PC-3 (cell line): ENCODE measurements at places on chromosomes 3 and 15. TPM values are rescaled to one million over a fixed set of nuclear protein-coding genes. Genes with fewer than 3 reads are reported as not detected.

GRCh38 chr3:59267021-59267420, 217.2 kb upstream of the CFAP20DC start:
- peaks cover 11% of the 10 kb centered on the region; the same call in 1 of the 2 replicates for H3K4me1 ChIP-seq
- no peaks in the 10 kb centered on the region for H3K27me3 ChIP-seq
- no peaks in the 10 kb centered on the region for H3K36me3 ChIP-seq
- H3K27ac ChIP-seq = peak overlapping the region; percentile 64
- H3K4me3 ChIP-seq = no peak overlapping the region
- no peak for DNase-seq

GRCh38 chr3:114565216-114565615, 271.4 kb downstream of the TIGIT start:
- no peaks in the 10 kb centered on the region for H3K27me3 ChIP-seq
- no peak overlapping the region for H3K27ac ChIP-seq
- DNase-seq = no peak
- no peak overlapping the region for H3K4me3 ChIP-seq
- no peaks in the 10 kb centered on the region for H3K36me3 ChIP-seq
- no peaks in the 10 kb centered on the region for H3K4me1 ChIP-seq

DNA sequence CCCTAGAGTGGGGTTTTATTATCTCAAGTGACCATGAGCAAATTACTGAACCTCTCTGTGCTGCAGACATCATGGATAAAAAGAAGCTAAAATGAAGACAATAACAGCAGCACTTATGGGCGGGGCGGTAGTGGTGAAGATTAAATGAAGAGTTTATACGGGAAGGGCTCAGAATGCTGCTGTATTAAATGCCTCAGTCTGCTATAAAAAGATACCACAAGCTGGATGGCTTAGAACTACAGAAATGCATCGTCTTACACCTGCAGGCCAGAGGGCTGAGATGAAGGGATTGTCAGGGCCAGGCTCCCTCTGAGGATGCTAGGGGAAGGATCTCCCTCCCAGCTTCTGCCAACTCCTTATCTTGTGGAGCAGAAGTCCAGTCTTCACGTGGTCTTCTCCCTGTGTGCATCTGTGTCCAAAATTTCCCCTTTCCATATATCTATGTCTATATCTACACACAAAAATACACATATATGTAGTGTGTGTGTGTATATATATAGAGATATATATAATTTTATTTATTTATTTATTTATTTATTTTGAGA, 2.9 kb downstream of the ALG1L2 start:
- DNase-seq = no peak
- H3K36me3 ChIP-seq = no peaks in the 10 kb centered on the region
- H3K4me3 ChIP-seq = no peak overlapping the region
- no peak overlapping the region for H3K27ac ChIP-seq
- H3K4me1 ChIP-seq = no peaks in the 10 kb centered on the region

GRCh38 chr3:134611516-134611915, 39.3 kb downstream of the KY start:
- H3K4me3 ChIP-seq = no peak overlapping the region
- no peaks in the 10 kb centered on the region for H3K4me1 ChIP-seq
- DNase-seq = no peak
- H3K36me3 ChIP-seq = no peaks in the 10 kb centered on the region
- peaks cover 13% of the 10 kb centered on the region; the same call in 1 of the 2 replicates for H3K27me3 ChIP-seq
- no peak overlapping the region for H3K27ac ChIP-seq

DNA sequence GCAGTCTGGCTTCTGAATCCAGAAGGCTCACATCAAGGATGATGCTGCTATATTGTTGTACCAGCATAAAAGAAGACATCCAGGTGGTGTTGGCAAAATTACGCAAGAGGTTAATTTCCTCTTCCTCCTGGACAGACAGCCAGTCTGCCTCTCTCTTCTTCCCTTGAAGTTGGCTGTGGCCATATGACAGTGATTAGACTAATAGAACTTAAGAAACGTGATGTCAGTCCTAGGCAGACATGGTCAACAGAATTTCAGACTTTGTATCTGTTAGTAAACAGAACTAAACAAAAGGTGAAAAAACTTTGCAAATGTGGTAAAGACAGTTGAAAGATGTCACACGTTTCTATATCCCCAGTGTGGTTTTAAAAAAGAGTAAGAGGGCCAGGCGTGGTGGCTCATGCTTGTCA, 465.2 kb upstream of the NR2F2 start:
- DNase-seq = no peak
- H3K4me3 ChIP-seq = no peak overlapping the region
- H3K27ac ChIP-seq = no peak overlapping the region
- no peaks in the 10 kb centered on the region for H3K36me3 ChIP-seq
- H3K27me3 ChIP-seq = no peaks in the 10 kb centered on the region

DNA sequence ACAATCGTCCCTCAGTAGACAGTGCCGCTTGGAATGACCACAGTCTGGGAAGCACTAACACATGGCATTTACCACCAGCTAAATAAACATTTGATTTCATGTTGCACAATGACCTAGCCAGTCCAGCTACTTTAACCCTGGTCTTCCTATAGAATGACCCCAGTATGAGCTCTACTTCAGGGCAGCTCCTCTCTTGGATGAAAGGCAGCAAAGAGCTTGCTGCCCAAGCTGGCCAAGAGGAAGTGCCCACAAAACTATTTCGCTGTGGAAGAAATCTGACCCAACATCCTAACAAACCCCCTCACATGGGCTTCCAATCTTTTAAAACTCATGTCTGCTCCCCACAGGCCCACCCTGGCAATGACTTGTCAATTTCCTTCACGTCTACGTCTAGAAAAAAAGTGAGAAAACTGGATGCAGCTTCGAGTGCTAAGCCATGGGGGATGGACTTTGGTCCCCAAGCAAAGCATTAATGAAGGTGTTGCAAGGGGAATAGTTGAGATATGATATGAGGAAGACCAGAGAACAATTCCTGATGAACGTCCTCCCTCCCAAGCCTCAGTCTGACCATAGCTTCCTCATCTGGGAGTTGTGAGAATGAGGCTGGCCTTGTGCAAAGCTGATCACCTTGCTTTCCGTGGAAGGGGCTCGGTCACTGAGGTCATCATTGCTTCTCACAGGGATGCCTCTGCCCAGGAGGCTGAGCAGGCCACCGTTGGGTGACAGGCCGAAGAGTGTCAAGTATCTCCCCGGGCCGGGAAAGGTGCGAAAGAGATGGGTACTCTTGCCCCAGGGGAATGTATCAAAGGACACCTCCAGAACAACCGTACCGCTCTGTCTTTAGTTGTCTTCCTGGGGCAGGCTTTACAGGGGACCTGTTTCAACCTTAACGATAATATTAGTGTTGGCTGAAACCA, 964 bp downstream of the SLC25A20 start:
- H3K36me3 ChIP-seq = no peaks in the 10 kb centered on the region
- H3K4me1 ChIP-seq = peaks cover 11% of the 10 kb centered on the region
- peak; percentile 32 for DNase-seq

DNA sequence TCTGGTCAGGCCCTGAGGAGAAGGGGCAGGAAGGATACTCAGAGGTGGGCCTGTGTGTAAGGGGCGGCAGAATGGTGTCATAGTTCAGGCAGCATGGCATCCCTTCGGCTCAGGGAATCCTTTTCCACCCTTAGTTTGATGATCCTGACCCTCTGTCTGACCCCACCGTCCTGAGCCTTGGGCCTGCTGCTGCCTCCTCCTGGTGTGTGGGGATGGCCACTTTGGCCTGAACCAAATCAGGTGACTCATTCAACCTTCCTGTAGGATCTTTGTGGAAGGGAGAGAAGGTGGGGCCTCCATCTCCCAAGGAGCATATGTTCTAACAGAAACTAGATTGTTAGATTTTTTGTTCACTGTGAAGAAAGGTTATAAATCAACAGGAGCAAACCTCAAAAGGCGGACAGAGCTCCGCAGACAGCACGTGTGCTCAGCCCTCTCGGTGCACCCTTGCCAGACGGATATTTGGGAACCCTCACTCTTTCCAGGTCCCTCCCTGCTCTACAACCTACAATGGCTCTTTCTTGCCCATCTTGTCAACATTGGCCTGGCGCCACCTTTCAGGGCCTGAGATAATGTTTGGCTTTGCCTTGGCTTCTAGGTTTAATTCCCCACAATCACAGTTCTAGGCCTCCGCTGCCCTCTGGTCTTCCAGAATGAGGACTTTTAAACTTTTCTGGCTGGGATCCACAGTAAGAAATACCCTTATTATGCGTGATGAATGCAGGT, 21.7 kb downstream of the THSD4 start:
- H3K4me3 ChIP-seq = no peak overlapping the region
- peak overlapping the region; percentile 83 for H3K27ac ChIP-seq
- H3K4me1 ChIP-seq = peaks cover 27% of the 10 kb centered on the region

DNA sequence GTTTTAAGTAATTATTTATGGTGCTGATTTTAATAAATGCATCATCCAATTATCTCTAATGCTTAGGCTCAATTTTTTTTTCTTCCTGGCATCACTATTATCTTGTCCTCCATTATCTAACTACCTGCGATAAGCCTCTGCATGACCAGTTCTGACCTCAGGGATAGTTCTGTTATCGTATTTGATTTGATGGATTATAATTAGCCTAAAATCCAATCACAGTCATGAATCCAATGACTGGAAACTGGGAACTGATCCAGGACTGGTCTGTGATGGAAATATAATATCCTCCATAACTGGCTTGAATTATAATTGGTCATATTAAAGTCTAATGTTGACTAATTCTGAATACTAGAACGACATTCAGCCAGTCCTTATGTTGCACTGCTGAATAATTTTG, 1.1 kb downstream of the MYH15 start:
- peaks cover 6% of the 10 kb centered on the region; the same call in 1 of the 2 replicates for H3K4me1 ChIP-seq
- no peak for DNase-seq
- no peak overlapping the region for H3K27ac ChIP-seq
- H3K4me3 ChIP-seq = no peak overlapping the region
- no peaks in the 10 kb centered on the region for H3K27me3 ChIP-seq

DNA sequence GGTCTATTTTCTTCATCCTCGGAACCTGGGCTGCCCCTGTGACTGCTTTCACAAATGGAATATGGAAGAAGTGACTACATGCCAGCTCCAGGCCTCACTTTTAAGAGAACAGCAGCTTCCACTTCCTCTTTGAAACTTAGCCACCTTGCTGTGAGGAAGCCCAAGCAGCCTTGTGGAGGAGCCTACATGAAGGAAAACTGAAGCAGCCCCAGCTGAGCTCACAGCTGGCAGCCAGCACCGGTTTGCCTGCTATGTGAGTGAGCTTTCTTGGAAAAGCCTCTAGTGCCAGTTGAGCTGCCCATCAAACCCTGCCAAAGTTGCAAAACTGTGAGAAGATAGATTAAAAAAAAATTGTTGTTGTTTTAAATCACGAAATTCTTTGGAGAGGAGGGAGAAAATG, 498.0 kb upstream of the PROK2 start:
- no peaks in the 10 kb centered on the region for H3K36me3 ChIP-seq
- no peak for DNase-seq
- H3K27ac ChIP-seq = no peak overlapping the region
- peaks cover 45% of the 10 kb centered on the region for H3K27me3 ChIP-seq

The CPA3 gene
- not detected in 2 replicates for total RNA-seq

- no peaks in the 10 kb centered on the region for H3K27me3 ChIP-seq
- H3K4me3 ChIP-seq = no peak overlapping the region
- H3K36me3 ChIP-seq = peaks cover 64% of the 10 kb centered on the region
- peaks cover 49% of the 10 kb centered on the region for H3K4me1 ChIP-seq
- DNase-seq = no peak
- H3K27ac ChIP-seq = no peak overlapping the region
These were observed 23.3 kb downstream of the TGFBR2 start for GRCh38 chr3:30629746-30630145.

The TEX9 gene
- 2.4 and 3.3 TPM in 2 replicates for total RNA-seq

DNA sequence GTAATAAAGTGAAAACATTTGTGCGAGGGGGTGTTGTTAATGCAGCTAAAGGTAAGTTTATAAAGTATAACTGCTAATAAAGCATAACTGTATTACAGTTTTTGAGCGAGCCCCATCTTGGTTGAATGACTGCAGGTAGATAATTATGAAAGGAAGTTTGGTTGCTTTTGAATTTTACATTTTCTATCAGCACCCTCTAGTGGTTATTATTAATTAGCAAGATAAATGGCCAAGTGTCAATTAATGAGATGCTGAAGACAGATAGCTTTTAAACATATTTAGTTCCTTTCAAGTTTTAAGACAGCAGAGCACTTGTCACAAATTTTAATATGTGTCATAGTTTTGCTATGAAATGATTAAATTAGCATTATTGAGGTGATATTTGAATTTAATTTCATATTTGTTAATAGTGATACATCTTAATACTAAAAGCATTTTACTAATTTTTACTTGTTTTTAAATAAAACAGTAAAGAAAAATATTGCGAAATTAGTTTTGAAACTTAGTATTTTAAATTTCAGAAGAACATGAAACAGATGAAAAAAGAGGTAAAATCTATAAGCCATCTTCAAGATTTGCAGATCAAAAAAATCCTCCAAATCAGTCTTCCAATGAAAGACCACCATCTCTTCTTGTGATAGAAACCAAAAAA, 15.1 kb downstream of the U2SURP start:
- no peaks in the 10 kb centered on the region for H3K4me1 ChIP-seq
- H3K36me3 ChIP-seq = peaks cover 58% of the 10 kb centered on the region
- H3K27ac ChIP-seq = no peak overlapping the region
- H3K27me3 ChIP-seq = no peaks in the 10 kb centered on the region
- H3K4me3 ChIP-seq = no peak overlapping the region
- DNase-seq = peak; percentile 47

- H3K27ac ChIP-seq = no peak overlapping the region
- no peaks in the 10 kb centered on the region for H3K4me1 ChIP-seq
- peaks cover 55% of the 10 kb centered on the region for H3K36me3 ChIP-seq
- no peak for DNase-seq
- H3K4me3 ChIP-seq = no peak overlapping the region
These were observed 23.0 kb upstream of the VPS39 start for GRCh38 chr15:42231088-42231487.

The TTLL13 gene
- total RNA-seq = not detected in 2 replicates

DNA sequence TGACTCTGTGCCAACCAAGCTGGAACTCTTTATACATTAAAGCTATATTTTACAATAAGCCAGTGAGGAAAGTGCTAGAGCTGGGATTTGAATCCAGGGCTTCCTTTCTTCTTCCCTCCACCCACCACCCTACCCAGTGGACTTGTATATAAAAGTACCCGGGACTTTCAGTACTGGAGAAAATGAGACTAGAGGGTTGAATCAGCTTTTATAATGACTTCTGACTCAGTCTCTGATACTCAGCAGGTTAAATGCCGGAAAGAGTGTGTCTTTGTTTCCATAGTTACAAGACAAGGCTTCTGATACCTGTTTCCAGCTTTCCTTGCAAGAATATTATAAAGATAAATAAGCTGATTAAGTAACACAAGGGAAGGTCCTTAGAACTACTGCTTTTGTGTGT, 80.9 kb downstream of the FRMD4B start:
- peak; percentile 43 for DNase-seq
- no peak overlapping the region for H3K27ac ChIP-seq
- H3K4me3 ChIP-seq = no peak overlapping the region
- H3K36me3 ChIP-seq = no peaks in the 10 kb centered on the region

The CHRNA3 gene
- not detected in 2 replicates for total RNA-seq

DNA sequence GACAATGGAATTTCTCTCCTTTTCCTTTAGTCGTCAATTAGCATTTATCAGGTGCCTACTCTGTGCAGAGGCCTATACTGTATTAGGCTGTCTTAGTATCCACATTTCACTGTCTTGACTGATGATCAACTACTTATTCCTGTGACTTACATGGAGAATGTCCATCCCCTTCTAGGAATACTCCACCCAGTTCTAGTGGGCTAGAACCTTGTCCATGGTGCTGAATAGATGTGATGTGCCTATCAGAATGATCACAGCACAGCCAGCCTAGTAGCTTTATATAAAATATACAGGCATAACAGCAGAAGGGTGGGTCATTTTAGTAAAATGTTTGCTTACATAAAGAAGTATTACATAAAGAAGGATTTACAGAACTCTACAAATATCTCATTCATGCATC, 621.4 kb downstream of the PDCD6IP start:
- H3K36me3 ChIP-seq = no peaks in the 10 kb centered on the region
- H3K27me3 ChIP-seq = no peaks in the 10 kb centered on the region
- H3K27ac ChIP-seq = no peak overlapping the region
- DNase-seq = no peak
